ENCODE measurements at places on chromosomes 2 and 18.

- DNase-seq: no peak
Measured at GRCh38 chr2:9212010-9212635, 5.5 kb downstream of the ASAP2 start.

- no peak for DNase-seq
Measured at GRCh38 chr2:196128749-196129148, 42.6 kb downstream of the STK17B start.

- no peak for DNase-seq
Measured at GRCh38 chr18:37425222-37425621, 140.4 kb downstream of the CELF4 start.

DNA sequence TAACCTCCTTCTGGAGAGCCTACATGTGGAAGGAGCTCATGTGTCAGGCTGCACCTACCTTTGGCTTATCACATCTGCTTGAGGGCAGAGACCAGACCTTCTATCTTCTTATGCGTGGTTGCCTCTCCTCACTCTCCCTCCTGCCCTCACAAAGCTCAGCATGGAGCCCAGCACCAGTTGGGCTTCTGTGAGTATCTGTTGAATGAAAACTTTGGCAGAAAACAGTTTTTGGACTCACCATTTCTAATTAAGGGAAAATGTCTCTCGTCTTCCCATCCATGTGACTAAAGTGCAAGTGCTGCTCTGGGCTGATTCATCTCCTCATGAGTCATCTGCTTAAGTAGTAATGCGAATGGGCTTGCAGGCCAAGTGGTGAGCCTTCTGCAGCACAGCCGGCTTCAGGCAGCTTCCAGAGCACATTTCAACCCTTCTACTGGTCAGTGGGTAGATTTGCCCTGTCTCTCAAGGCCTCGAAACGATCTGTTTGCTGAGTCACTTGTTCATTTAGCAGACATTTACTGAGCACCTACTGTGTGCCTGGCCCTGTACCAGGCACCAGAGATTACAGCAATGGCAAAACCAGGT is 102.6 kb downstream of the VSNL1 start:
- DNase-seq: no peak

- no peak for DNase-seq
Measured at GRCh38 chr2:102797486-102797885, 35.7 kb downstream of the TMEM182 start.

GRCh38 chr2:215826376-215826775 is 187.0 kb downstream of the MREG start:
- DNase-seq: no peak
